Stimulated activated CD4-positive, alpha-beta T cell treated with anti-CD3 and anti-CD28 coated beads, Interleukin-15, amount 100 ng/mL, for 1 hour (primary cell): ENCODE measurements at places on chromosomes 13 and 19.

GRCh38 chr13:112056284-112056727, 10.6 kb upstream of the SOX1 start:
- no peak for DNase-seq

- no peak for DNase-seq
Observed at GRCh38 chr19:7905268-7905667, 1.6 kb downstream of the MAP2K7 start.

- DNase-seq, result no peak
Observed at GRCh38 chr13:59643364-59643841, 520.3 kb downstream of the DIAPH3 start.

DNA sequence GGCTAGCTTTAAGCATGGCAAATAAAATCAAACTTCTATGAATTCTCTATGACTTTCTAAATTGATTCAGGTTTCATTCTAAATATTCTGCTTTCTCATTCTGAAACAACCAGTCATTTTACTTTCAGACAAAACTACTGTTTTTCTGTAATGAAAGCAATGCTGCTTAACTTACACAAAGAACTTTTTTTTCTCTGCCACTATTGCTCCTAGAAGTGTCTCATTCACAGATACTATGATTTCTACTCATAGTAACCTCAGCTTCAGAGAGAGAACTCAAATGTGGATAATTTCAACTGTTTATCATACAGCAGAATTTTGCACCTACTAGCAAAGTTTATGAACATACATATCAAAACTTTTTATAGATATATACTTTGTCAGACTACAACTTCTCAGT, 724.6 kb downstream of the SLITRK5 start:
- no peak for DNase-seq

DNA sequence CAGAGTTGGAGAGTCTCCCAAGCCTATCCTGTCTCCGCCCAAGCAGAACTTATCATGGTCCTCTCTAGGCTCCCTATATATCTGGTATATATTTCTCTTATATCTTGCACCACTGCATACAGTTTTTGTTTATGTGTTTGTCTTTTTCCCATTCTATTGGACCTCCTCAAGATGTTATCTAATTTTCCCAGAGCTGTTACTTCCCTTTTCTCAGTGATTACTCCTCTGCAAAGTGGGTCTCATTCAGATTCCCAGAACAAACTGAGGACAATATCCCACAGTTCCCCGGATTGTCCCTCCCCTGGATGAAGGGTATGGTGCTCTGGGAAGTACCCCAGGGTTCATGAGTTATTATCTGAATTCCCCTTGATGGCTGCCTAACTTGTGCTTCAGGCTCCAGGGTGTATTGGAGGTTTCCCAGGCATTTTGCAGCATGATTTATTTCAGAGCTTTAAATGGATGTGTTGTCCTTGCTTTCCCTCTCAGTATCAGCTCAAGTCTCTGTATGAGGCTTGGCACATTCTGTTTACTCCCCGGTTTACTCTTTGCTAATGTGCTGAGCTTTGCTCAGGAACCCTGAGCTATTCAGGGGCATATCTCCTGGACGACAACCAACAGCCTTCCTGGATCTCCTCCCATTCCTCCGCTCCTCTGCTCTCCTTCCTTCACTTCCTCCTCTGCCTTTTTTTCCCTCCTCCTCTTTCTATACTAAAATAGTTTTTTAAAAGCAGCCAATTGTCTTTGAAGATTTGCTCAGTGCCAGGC, 329.3 kb downstream of the SPRY2 start:
- DNase-seq, result no peak

- DNase-seq, result no peak
Observed at GRCh38 chr13:86918682-86919081, 752.5 kb upstream of the SLITRK5 start.

GRCh38 chr19:33722456-33723239, 74.0 kb upstream of the KCTD15 start:
- DNase-seq, result no peak

DNA sequence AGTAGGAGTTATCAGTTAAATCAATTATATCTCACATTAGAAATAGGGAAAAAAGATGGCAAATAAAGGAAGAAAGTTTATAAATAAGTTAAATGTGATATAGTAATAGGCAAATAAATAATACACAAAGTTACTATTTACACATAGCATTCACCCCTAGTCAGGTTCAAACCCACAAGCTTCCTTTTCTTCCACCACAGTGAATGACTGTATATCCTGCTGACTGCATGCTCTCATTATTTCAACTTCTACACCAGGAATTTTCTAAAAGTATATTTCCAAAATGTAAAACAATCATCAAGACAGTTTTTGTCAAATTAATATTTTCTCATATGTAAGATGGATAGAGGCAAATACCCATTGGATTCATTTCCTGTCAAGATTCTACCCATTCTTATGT, 548.6 kb upstream of the SLITRK5 start:
- no peak for DNase-seq

DNA sequence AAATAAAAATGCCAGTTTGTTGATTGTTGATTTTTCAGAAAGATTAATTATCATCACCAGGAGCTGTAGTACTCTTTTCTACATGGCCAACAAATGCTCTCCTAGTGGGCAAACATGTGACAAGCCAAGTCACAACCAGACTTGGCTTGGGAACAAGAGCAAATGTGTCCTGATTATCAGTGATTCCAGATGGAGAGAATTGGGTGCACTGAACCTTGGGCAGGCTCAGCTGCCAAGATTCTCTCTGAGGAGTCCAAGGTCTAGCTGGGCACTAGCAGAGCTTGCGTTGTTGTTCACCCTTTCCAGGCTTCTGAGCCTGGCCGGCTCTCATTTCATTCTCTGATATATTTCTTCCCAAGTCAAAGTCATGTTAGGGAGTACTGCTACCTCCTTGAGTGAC, 27.3 kb upstream of the GPI start:
- DNase-seq, result no peak

DNA sequence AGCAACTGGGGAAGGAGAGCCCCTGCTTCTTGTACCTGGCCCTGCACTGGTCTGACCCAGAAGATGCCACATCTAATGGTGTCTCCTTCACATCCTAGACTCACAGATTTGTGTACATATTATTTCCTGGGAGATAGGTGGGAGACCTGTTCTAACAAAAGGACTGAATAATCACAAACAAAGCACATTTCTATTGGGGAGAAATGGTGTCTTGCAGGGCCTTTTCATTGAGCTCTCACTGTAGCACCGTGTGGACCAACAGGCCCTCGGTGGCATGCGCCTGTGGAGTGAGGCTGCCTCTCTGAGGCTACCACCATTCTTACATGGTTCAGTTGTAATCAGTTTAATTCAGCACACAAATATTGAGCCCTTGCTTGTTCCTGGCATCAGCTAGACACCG, 989 bp upstream of the SACS start:
- DNase-seq, result no peak

DNA sequence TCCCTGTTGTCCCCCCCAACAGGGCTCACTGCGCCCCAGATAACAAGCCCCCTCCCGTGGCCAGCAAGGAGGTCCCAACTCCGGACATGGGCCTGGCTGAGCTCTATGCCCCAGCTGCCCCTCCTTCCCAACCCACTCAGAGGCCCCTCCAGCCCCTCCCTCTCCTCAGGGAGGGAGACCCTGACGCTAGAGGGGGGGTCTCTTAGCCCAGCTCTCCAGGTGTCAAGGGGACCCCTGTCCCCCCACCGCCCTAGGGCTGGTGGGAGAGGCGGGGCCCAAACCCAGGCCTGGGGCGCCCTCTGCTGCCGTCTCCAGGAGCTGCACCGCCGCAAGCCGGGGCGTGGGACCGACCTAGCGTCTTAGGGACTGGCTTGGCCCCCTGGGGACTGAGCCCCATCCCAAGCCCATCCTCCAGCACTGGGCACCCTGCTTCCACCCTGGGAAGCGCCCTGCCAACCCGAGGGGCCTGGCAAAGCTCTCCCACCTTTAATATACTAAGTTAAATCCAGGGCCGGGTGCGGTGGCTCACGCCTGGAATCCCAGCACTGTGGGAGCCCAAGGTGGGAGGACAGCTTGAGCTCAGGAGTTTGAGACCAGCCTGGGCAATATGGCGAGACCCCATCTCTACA, 1.4 kb downstream of the GRIN3B start:
- peak; percentile 64 for DNase-seq

- no peak for DNase-seq
Observed at GRCh38 chr13:30696278-30697176, 38.8 kb upstream of the ALOX5AP start.

GRCh38 chr13:66689628-66690027, 540.5 kb downstream of the PCDH9 start:
- DNase-seq, result no peak

- DNase-seq, result no peak
Observed at GRCh38 chr13:50842990-50843256, 569 bp downstream of the DLEU7 start.

DNA sequence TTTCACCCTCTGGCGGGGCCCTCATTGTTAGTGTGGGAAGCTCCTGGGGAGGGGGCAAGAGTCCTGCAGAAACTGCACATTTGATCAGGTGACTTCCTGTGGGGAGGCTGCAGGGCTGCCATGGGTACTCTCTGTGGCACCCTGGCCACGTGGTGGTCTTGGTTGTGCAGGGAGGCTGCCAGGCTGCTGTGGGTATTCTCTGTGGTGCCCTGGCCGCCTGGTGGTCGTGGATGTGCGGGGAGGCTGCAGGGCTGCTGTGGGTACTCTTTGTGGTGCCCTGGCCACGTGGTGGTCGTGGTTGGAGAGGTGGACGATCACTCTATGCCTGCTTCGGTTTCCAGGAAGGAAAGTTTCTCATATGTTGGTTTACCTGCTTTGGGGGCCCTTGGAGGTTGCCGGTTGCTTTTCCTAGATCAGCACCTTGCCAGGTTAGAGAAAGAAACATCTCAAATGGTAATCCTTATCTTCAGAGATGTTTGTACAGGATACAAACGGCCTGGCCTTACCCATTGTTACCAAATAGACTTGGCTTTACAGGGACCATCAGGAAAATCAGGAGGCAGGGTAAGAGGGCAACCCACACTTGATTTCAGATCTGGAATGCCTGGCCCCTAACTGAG, 22.9 kb downstream of the TEX29 start:
- DNase-seq, result no peak

DNA sequence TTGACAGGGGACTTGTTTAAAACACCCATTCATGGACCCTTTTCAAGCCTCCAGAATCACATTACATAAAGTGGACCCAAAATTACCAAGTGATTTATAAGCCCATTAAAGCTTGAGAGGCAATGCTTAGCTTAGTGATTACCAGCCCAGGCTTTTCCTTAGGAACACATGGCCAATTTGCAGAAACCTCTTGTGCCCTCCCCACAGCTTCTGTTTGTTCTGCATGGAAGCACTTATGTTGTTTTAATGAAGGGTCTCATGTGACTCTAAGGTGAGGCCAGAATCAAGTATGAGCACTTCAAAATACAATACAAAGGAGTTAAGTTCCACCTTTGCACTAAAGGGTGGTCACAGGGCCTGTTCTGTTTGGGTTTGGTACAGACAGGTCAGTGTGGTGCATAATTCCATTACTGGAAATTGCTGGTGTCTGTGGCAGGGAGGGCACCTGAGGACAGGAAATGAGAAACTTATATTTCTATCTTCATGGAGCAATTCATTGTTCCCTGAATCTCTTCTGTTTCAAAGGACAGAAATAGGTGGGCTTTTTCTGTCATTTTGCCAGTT, 15.3 kb downstream of the ZNF486 start:
- no peak for DNase-seq

DNA sequence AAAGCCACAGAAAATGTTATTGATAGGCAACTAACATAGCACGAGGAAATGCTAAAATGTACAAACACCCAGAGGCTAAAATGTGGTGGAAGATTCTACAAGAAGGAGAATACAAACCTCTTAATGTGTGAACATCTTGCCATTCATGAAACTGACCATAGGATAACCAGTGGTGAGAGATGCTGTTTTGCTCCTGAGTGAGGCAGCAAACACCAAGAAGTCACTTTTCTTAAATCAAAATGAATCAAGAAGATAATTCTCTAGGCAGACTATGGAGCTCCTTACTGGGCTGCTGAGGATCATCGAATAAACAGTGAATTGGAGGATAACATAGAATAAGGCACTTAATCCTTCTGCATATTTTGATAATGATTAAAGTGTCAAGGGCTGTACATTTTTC, 375.4 kb upstream of the SLITRK6 start:
- DNase-seq, result no peak

GRCh38 chr19:49106648-49107135, 7.5 kb upstream of the LIN7B start:
- peak; percentile 60 for DNase-seq

GRCh38 chr13:39499604-39500003, 103.4 kb downstream of the LHFPL6 start:
- DNase-seq, result no peak

DNA sequence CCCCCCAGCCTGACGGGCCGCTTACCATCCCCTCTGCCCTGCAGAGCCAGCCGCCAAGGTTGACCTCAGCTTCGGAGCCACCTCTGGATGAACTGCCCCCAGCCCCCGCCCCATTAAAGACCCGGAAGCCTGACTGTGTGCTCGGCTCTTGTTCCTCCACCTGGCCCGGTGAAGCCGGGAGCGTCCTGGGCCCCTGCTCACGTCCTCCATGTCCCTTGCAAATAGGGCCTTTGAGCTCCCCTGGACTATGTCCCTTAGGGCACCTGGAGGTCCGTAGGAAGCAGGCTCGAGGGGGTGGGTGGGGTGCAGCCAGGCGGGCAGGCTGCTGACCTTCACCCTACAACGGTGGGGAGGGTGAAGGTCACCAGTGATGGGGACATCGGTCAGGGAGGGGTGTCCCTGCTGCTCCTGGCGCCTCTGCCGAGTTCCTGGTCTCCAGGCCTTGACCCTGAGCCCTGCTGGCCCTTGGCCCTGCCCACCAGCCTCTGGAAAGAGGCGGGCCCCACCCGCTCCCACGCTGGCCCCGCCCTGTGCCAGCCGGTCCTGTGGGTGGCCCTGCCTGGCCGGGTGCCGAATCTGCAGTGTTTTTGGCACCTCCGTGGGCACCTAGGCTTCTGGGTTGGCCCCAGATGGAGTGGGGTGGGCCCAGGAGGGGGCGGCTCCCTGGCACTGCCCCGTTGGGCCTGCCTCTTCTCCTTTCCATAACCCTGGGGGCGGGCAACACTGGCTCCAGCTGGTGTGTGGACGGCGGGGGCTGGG, 3.3 kb downstream of the ATP5F1D start:
- no peak for DNase-seq

GRCh38 chr13:61684976-61685681, 269.5 kb upstream of the PCDH20 start:
- no peak for DNase-seq

- DNase-seq, result no peak
Observed at GRCh38 chr13:46996316-46997030, 99.6 kb upstream of the HTR2A start.
